ENCODE measurements at places on chromosomes 1 and 21. TPM values are rescaled to one million over a fixed set of nuclear protein-coding genes. Genes with fewer than 3 reads are reported as not detected.

- DNase-seq = no peak
Observed at GRCh38 chr21:29854795-29855194, 85.0 kb downstream of the GRIK1 start.

DNA sequence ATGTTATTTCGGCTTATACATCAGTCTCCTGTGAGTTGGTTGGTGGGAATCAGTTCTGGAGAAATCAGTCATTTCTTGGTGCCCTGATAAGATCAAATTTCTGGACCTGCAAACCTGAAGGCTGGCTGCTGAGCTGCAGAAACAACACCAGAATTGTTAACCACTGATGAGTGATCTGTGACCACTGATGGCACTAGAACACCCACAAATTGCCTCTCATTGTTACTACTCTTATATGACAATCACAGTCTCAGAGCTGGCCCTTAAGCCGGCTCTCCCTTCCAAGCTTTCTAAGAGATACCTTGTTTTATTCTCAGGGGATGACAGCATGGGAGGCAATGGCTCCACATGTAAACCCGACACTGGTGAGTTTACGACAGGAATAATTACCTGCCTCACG lies 1.9 kb downstream of the C1orf162 start:
- no peak for DNase-seq

DNA sequence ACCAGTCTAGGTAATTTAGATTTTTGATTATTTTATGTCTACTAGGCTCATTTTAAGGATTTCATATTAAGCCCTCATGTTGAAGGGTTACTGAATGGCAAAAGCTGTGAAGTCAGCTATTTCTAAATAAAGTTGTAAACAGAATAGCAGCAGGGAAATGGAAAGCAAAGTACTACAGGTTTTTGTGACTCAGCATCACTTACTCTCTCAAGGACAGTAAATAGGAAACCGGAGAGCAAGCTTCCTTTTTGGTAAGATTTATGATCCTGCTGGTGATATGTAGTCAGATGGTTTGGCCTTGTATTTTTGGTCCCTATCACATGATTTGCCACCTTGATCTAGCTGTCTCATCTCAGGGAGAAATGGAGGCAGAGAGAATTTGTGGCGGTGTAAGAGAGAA lies 226.0 kb downstream of the RPS6KC1 start:
- DNase-seq = no peak

- no peak for DNase-seq
Observed at GRCh38 chr1:2644171-2644570, 11.4 kb upstream of the MMEL1 start.

DNA sequence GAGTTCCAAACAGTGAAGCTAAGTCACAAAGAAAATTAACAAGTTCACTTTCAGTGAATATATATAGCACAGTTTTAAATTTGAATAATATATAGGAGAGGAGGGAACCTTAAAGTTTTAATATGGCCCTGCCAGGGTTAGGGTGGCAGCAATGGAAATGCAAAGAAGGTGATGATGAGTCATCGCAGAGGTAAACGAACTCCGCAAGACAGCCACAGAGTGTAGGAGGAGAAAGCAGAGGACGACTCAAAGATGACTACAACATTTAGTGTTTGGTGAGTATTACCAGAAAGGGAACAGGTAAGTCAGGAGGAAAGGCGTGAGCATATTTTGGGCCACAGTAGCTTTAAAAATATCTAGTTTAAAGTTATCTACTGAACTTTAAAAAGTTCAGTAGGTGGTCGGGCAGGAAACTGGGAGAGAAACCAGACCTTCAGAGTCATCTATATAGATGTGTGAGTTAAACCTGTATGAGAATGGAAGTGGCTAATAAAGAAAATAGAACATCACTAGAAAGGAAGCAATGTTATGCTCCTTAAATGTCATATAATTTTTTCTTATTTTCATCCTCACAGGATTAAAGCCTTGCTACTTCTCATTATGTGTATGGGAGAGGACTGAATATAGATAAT lies 75.7 kb downstream of the UCHL5 start:
- no peak for DNase-seq

S100A7A gene
- not detected for total RNA-seq

DNA sequence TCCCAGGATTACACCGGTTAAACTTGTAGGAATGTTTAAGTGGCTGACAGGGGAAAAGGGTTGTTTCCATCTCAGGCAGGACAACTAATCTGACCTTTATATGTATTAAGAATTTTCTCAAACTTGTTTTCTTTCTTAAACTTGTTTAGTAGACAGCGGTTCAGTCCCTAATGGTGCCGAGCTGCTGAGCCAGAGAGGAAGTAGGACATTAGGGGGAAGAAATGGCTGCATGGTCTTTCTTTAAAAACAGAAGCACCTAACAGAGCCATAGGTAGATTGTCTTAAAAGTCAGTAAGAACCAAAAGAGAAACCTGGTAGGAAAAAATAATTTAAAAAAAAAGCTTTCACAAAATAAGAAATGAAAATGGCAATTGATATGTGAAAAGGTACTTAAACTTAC lies 3.3 kb downstream of the GBP4 start:
- no peak for DNase-seq

Measured in upper lobe of left lung (tissue), 6 donors.